ENCODE measurements at places on chromosomes 7 and 10. TPM values are rescaled to one million over a fixed set of nuclear protein-coding genes. Genes with fewer than 3 reads are reported as not detected.

Gene NME8
- not detected for total RNA-seq

Gene GIMAP8
- total RNA-seq, result 0.09 TPM

Gene PDZD7
- total RNA-seq, result 0.27 TPM

Gene PAXIP1
- 13.5 TPM for total RNA-seq

Gene BTBD16
- total RNA-seq, result 0.09 TPM

Gene GRID2IP
- total RNA-seq, result not detected

Gene SFTPA1
- total RNA-seq, result not detected

Gene STK31
- 0.33 TPM for total RNA-seq

Gene NSMCE4A
- total RNA-seq, result 25.0 TPM

Gene DPY19L1
- 55.2 TPM for total RNA-seq

Gene LIPJ
- total RNA-seq, result 0.09 TPM

Gene SFRP4
- total RNA-seq, result 171 TPM

Gene CRPPA
- total RNA-seq, result 3.2 TPM

Gene ASCC1
- 44.4 TPM for total RNA-seq

Gene EGR2
- 0.90 TPM for total RNA-seq

Gene PPP1R17
- total RNA-seq, result not detected

Gene MYL10
- not detected for total RNA-seq

Gene TEX47
- not detected for total RNA-seq

Gene ANKRD30A
- total RNA-seq, result not detected

Gene CYP3A5
- total RNA-seq, result 1.1 TPM

Gene DNAJC12
- total RNA-seq, result 1.1 TPM

Gene TMEM270
- total RNA-seq, result not detected

Gene LFNG
- 2.3 TPM for total RNA-seq

Gene ZNF117
- 5.1 TPM for total RNA-seq

Gene BRAF
- 38.7 TPM for total RNA-seq

Gene GPER1
- total RNA-seq, result 6.4 TPM

Gene TDRD1
- 0.45 TPM for total RNA-seq

Gene STEAP1B
- 38.6 TPM for total RNA-seq

Gene ST8SIA6
- total RNA-seq, result 0.09 TPM

Gene LDB3
- total RNA-seq, result under 0.01 TPM

Gene ASB4
- not detected for total RNA-seq

Gene PSMC2
- 170 TPM for total RNA-seq

Gene VOPP1
- total RNA-seq, result 46.1 TPM

Gene FAM24A
- not detected for total RNA-seq

Gene IFIT3
- total RNA-seq, result 88.3 TPM

Gene THSD7A
- 2.5 TPM for total RNA-seq

Gene ZP3
- total RNA-seq, result 0.63 TPM

Gene LBX1
- 0.08 TPM for total RNA-seq

Gene TBX20
- 6.4 TPM for total RNA-seq

Gene MYO1G
- total RNA-seq, result 0.09 TPM

Gene SH2D4B
- not detected for total RNA-seq
